Stimulated activated naive CD4-positive, alpha-beta T cell (primary cell): ENCODE measurements at places on chromosomes 12 and 14.

GRCh38 chr12:63103494-63104131 lies 47.4 kb downstream of the AVPR1A start:
- DNase-seq = no peak

DNA sequence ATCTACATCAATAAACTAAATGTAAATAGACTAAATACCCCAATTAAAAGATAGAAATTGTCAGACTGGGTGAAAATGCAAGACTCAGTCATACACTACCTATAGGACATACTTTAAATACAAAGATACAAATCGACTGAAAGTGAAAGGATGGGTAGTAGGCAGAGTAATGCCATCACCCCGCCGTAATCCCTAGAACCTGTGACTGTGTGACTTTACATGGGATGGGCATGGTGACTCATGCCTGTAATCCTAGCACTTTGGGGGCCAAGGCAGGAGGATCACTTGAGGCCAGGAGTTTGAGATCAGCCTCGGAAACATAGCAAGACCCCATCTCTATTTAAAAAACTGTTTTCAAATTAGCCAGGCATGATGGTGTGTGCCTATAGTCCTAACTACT lies 2.6 kb upstream of the EVL start:
- DNase-seq = no peak

GRCh38 chr14:93056840-93057585 lies 58.7 kb downstream of the ITPK1 start:
- DNase-seq = no peak

DNA sequence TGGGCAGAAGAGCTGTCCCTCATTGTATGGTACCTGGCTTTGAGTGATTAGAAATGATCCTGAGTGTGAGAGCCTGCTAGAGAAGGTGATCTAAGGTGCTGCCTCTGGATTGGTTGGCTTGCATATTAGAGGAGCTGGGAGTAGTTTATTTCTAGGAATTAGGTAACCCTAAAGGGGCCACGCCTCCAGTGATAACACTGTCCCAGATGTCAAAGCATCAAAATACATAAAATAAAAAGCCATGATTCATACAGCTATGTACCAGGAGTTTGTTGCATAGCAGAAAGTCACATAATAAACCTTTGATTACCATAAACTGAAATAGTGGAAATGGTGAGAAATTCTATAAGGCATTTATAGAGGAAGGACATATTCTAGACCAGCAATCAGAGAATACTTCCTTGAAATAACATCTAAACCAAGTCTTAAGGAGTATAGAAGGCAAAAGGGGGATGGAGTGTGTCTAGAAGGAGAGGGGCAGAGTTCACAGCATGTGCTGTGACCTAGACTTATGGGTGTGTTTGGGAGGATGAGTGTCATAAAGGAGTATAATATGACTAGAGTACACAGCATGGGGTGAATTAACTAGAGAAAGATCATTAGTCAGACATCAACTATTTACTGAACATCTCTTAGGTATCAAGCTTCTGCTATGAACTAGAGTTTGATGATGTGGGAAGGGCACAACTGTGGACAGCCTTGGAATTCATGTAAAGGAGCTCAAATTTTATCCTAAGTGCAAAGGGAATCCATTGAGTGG lies 686.4 kb downstream of the GALC start:
- DNase-seq = no peak

- DNase-seq = no peak
These were observed 3.0 kb downstream of the PAWR start for GRCh38 chr12:79687711-79688260.

- no peak for DNase-seq
These were observed 124.4 kb downstream of the MED13L start for GRCh38 chr12:116153113-116153512.
